ENCODE measurements at places on chromosomes 5 and 9. TPM values are rescaled to one million over a fixed set of nuclear protein-coding genes. Genes with fewer than 3 reads are reported as not detected.

ZBED3 gene
- 6.4 TPM for total RNA-seq

DMRT3 gene
- total RNA-seq: 0.16 TPM

DNA sequence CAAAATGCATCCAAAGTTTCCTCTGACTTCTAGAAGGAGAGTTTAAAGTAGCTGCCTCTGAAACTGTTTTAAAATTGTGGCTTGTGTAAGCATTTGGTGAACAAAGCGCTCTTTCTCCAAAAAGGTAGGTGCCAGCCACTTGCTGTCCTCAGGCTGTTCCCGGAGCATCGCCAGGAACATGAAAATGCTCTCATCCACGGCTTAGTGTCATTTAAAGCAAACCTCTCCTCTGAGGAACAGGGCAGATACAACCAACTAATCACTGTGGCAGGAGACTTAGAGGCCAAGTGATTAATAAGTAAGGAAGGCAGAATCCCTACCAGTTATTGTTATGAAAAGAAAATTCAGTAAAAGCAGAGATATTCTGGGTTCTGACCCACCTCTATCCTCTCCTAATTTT is 165.6 kb downstream of the DCP2 start:
- no peak for DNase-seq

DNA sequence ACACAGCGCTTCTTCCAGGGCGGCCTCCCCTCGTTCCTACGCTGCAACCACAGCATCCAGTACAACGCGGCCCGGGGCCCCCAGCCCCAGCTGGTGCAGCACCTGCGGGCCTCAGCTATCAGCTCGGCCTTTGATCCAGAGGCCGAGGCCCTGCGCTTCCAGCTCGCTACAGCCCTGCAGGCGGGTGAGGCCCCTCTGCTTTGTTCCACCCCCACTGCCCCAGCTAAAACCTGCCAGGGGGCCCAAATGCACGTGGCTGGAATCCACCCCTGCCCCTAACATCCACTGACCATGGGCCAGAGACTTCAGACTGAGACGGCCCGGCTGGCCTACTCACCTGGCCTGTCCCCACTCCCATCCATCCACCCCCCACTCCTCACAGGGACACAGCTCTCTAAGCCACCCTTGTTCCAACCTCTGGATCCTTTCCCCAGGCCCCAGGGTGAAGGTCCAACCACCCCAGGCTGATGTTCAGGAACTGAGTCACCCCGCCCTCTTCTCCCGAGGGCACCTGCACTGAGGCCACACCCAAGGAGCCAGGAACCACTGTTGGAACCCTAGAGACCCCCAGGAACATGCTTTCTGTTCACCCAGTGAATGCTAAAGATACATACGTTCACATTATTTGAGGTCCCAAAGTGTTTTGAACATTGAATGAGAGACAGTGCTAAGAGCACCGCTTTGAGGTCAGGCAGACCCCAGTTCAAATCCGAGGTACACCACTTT is 18.9 kb upstream of the ASS1 start:
- no peak for DNase-seq

DNA sequence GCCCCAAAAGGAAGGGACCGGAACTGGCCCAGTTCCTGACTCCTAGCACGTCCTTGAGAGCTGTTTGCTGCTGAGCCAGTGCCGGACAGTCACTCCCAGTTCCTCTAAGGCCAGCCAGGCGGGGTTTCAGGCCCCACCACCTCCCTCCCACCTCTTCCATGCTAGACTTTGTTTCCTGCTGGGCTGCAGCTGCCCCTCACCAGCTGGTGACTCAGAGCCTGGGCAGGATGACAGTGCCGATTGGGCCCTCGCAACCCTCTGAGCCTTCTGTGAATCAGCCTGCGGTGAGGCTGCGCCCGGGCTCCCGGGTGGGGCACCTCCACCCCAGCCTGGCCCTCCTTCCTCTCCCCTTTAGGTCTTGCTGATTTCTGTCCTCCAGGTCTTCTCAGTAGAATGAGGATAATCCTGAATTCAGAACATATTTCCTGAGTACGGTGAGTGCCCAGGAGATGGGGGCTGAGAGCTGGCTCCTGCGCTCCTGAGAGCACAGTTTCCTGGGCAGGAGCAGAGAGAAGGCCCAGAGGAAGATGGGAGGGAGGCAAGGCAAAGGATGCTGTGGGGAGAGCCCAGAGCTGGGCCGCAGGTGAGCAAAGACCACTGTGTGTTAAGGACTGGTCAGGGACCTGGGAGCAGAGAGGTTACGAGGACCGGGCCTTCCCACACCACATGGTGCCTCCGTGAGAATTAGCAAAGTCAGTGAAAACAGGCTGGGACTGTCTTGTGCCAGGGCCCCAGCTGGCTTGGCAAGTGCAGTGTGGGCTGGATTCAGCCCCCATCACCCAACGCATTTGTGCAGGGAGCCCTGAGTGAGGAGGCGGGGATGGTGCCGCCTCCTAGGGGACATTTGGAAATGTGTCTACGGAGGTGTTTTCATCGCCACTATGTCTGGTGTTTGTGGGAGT is 32.9 kb upstream of the STXBP1 start:
- DNase-seq: peak; percentile 92
